ENCODE measurements at places on chromosomes 5 and 9.

GRCh38 chr5:27748847-27749246 lies 710.5 kb upstream of the CDH9 start:
- DNase-seq = no peak

DNA sequence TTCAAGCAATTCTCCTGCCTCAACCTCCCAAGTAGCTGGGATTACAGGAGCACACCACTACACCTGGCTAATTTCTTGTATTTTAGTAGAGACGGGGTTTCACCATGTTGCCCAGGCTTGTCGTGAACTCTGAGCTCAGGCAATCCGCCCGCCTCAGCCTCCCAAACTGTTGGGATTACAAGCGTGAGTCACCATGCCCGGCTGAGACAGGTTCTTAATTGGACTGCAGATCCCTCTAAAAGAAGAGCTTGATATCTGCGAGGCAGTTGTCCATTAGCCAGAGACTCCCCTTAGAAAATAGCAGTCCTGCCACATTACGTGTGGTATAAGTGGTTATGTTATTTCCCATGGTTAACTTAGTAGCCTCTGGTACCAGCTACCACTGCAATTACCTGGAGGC lies 46.6 kb upstream of the NPR3 start:
- no peak for DNase-seq

DNA sequence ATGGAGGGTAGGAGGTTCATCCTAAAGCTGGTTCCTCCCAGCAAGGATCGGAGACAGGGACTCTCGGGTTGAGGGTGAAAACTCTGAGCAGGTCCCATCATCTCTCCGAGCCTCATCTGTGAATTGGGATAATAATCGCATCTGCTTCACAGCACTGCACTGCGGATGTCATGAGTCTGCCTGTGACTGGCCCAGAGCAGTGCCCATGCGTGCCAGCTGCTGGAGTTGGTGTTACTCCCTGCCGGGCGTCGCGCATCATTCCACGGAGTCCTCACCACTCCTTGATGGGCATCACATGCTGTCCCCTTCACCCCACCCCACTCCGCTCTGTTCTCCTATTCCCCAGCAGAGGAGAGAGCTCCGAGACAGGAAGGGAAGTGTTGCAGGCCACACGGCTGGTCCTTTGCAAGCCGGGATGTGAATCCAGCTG lies 35.1 kb upstream of the ORM1 start:
- no peak for DNase-seq

- DNase-seq = no peak
These were observed 7.9 kb upstream of the SLC6A7 start for GRCh38 chr5:150181766-150182545.

- no peak for DNase-seq
These were observed 2.6 kb downstream of the IRF1 start for GRCh38 chr5:132487841-132488555.

DNA sequence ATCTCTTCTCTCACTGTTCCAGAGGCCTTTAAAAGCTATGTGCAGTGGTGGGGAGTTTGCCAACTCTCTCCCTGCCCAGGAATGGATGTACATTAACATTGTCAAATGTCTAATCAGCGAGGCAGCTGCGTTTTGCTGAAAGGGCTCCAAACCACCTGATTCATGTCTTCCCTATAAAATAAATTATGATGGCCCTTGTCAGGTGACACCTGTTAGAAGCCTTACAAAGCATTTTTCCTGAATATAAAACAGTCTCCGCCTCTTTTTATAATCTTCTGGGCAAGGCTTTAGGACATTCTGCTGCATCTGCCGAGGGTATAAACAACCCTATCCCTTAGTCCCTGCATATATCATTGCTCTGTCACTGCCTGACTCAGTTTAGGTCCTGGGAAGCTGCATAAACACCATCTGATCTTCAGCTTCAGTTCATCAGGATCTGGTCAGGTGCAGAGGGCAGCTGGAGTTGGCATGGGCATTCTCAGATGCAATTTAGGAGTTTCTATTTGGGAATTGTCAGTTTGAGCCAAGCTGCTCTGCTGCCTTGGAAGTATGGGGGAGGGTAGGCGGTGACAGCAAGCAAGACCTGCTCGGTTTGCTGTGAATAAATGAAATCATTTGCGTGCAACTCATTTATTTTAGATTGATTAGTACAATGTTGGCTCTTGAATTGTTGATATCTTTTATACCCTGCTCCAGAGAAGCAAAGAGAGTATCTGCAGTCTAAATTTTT lies 103.5 kb downstream of the ACER2 start:
- DNase-seq = no peak

DNA sequence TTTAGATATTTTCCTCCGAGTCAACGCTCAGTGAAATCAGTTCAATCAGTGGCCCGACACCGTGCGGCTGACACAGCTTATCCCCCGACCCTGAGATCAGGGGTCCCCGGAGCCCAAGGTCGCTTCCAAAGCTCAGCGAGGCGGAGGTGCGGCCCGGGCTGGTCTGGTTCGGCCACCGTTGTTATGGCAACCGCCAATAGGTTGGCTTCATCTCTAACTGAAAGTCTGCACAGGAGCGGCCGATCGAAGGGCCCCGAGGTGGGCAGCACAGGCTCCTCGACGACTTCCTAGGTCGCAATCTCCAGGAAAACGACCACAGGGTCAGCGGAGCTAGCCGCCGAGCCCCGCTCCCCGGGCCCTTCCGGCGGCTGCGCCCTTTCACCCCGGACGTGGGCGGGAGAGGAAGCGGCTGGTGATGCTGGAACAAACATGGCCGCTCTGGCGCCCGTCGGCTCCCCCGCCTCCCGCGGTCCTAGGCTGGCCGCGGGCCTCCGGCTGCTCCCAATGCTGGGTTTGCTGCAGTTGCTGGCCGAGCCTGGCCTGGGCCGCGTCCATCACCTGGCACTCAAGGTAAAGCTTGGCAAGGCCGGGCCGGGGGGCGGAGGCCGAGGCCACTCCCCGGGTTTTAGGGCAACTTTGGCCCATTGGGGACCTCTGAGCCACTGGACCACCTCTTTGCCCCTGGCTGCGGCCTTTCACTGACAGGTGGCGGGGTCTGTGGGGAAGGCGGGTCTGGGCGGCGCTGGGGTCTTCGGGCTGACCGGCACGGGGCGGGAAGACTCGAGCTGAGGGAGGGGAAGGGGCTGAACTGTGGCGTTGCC lies at the start of gene GPR107:
TSS of gene GPR107 (plus strand) at position 403 of the 821 bp plus-strand sequence. CDS start at position 430, 27 bp downstream.
- peak; percentile 77 for DNase-seq

GRCh38 chr9:102985162-102985895 lies 9.8 kb upstream of the CYLC2 start:
- DNase-seq = no peak

- DNase-seq = peak; percentile 42
These were observed 5.1 kb downstream of the SPAAR start for GRCh38 chr9:35914301-35914807.

DNA sequence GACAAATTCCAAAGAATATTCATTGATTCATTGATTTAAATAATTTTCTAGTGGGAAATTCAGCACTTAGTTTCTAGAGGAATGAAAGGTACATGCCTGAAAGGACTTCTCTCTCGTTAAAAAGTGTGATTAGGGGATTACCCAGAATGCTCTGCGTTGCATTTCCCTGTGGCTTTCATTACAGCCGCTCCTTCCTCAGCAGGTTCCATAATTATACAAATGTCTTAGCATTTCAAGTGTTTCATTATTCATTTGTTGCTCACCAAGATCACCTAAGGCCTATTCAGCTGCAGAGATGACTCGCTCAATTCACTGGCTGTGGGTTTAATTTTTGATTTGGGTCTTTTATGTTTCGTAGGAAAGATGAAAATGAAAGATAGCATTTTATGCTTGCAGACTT lies 52.8 kb downstream of the SPATA31C2 start:
- DNase-seq = no peak

- DNase-seq = no peak
These were observed 12.0 kb downstream of the PRRX2 start for GRCh38 chr9:129677456-129677855.

GRCh38 chr5:68347536-68347935 lies 132.0 kb downstream of the PIK3R1 start:
- no peak for DNase-seq

DNA sequence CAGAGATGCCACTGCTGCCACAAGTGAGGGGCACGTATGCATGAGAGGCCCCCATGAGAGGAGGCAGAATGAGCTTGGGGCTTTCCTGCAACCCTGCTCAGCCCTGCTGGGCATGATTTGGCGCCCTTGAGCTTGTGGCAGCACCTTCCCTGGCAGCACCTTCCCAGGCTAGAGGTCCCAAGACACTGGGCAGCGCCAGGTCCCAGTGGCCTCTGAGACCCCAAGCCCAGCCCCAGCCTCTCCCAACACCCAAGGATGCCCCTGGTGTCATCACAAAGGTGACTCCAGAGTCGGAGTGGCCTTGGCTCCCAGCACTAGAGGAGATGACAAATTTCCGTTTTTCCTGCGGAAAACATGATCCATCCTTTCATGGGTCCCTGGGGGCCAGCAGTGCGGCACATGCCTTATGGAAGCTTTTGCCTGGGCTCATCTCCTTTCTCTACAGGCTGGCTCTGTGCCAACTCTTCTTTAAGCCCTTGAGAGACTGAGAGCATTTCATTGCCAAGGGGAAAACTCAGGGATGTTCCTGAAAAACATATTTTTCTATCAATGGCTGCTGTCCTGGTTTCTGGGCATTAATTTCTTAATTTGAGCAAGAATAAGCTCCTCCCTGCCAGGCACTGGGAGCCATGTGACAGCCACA lies 77.1 kb upstream of the ADAMTS2 start:
- no peak for DNase-seq

DNA sequence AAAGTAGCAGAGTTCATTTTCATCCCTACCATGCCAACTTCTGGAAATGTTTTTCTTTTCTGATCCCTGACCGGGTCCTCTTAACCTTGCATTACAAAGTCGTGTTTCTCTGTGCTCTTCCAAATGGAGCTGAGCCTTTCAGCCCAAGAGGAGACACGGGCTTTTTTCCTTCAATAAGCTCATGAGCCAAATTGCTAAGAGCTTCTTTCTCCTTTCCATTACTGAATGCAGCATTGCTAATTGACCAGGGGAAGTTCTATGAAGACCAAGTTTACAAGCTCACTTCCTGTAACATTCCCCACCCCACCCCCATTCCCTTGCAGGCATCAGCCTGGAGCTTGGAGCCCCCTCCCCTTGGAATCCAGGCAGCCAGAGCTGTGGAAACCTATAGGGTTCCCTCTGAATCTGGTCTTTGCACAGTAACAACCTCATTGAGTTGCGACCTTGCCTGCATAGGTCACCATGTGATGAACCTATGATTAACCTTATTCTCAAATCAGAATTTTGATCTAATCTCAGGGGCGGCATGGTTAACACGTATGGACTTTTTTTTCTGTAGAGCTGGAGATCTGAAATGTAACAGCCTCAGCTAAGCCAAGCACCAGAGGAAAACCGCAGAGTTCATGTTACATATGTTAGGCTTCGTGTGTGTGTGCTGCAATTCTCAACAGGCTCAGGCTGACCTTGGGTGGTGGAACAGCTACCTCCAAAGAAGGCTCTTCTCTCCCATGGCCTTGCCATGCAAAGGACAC lies 395.7 kb upstream of the ZNF462 start:
- no peak for DNase-seq

- DNase-seq = no peak
These were observed 25.4 kb upstream of the NR3C1 start for GRCh38 chr5:143428738-143429420.

DNA sequence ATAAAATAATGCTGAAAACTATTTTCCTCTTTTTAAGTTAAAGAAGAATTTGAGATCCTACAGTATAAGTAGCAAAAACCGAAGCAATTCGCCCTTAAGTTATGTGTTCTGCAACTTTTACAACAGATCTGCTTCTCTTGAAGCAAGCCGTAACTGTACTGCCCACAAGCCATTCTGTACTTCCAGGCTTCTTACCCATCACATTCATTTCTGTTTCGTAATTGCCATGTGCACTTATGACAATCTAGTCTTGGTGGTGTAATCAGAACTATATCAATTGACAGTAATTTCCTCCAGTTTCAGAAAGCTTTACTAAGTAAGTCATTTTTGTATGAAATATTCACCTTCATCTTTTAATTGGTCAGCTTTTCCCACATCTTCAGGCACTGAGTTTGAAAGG lies 13.8 kb downstream of the SGTB start:
- DNase-seq = no peak

- DNase-seq = no peak
These were observed 175.6 kb downstream of the MACROH2A1 start for GRCh38 chr5:135223404-135223803.

DNA sequence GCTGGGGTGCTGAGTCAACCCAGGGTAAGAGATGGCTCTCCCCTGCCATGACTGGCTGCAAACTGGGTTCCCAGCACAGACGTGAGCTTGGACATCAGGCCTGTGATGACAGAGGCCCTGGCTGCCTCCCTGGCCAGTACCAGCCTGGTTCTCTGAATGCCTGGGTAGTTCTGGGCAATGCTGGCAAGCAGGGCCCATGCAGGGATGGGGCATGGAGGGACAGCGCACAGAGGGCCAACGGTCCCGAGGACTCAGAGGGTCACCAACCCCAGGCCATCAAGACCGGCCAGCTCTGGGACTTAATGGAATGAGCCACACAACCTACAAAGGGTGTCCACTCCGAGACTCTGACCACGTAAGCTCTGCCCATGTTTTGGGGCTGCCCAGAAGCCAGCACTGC lies 241.4 kb downstream of the FSTL4 start:
- DNase-seq = no peak

DNA sequence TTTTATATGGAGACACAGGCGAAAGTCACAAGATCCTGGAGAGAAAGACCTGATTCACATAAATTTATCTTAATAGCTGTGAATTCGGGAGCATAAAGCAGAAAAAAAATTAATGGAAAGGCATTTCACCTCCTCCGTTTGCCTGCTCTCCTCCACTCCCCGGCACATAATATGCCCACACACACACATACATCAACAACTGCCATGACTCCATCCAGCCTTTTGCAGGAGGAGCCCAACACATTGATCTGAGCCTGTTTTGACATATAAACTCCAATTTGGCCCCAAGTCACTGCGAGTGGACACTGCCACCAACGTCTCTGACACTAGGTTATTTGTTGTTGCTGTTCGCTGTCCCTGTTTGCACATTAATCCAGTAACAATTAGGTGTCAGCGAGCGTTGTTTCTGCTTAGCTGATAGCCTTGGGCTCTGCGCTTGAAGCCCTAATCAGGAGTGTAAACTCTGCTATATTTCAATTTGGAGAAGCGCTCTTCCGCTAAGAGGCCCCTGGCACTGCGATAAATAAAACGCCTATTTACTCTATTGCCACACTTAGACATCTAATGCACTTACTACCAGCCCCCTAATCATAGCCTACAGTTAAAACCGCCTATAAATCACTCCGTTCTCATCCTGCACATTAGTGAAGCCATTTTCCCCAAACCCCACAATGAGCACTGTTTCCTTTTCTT lies 195.8 kb upstream of the TBCA start:
- no peak for DNase-seq

DNA sequence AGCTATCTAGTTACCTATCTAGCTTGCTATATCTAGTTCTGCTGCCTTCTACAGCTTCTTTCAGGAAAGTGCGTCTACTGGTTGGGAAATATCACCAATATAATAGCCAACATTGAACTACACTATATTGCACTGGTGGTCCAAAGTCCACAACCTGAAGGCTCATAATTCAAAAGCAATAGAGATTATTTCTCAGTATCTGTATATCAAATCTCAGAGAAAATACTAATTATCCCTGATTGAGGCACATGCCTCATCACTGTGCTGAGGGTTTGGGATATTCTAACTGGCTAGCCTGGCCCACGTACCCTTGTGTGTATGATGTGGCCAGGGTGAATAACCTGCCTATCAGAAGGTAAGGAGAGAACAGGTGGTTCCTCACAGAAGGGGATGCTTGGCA lies 53.8 kb downstream of the SH3RF2 start:
- no peak for DNase-seq

GRCh38 chr5:83972236-83972635 lies 251.6 kb upstream of the HAPLN1 start:
- no peak for DNase-seq

Data from cardiac fibroblast (primary cell).